NCI-H187 (cell line): ENCODE measurements at places on chromosomes 6 and 20.

DNA sequence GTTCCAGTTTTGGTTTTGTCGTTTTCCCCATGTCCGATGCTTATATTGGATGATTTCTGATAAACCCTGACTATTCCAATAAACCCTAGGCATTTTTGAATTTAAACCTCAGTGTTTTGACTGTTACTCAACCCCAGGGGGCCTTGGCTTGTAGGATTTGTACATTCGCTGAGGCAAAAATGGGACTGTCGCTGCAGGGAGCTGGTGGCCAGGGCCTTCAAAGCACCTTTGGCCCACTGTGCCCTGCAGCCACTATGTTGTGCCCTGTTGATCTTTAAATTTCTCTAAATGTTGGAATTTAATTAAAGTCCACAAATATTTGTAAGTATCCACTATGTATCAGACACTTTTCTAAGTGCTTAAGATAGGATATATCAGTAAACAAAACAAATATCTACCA lies 9.5 kb upstream of the NOL7 start:
- no peak for DNase-seq

- DNase-seq: no peak
Observed at GRCh38 chr6:167276772-167277533, 14.2 kb upstream of the UNC93A start.

GRCh38 chr20:32248043-32248442 lies 29.4 kb upstream of the KIF3B start:
- no peak for DNase-seq

GRCh38 chr6:113995634-113996033 lies 24.7 kb upstream of the HDAC2 start:
- DNase-seq: no peak

- no peak for DNase-seq
Observed at GRCh38 chr6:111700135-111700690, 94.5 kb upstream of the TRAF3IP2 start.

GRCh38 chr6:16543521-16543920 lies 217.7 kb downstream of the ATXN1 start:
- no peak for DNase-seq

DNA sequence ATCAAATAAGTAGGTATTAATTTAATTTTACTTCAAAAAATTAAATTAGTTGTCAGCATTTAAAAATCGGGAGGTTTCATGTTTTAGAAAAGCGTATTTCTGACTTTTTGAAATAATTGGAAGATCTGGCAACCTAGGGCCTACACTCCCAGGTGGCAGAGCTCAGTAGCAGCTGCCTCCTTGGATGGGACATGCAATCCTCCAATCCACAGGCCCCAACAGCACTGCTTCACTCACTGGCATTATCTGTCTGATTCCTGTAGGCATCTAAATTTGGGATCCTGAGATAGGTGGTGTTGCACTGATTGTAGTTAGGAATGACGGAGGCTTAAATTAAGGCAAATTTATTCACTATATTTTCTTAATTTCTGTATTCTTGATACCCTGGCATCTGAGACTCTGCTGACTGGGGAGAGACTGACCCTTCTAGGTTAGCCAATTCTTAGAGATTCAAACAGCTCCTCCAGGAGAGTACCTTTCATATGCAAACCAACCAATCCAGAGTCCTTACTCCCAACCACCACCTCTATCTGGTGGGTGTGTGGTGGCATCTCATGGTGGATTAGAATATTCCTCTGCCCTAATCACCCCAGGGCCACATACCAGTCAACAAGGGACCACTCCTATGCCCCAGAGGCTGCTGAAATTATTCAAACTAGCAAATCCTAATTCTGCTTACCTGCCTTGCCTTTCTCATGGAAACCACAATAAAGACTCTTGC lies 146.6 kb upstream of the GLP1R start:
- no peak for DNase-seq

- DNase-seq: no peak
Observed at GRCh38 chr6:66361886-66362285, 654.9 kb upstream of the EYS start.

DNA sequence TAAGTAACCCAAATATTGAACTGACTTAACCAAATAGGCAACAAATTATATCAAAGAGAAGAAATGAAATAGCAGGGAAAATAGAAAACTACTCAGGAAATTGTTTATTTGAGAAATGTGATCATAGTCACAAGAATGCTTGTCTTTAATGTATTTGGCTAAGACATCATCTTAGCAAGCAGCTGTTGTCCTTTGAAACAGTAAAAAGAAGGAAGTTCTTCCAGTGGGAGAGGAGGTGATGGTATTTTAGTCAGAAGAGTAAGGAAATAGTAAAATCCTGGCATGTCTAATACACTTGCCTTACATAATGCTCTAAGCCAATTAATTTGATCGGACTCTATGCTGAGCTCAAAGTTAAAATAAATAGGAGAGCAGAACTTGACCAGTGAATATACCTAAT lies 126.5 kb downstream of the EPM2A start:
- DNase-seq: no peak

DNA sequence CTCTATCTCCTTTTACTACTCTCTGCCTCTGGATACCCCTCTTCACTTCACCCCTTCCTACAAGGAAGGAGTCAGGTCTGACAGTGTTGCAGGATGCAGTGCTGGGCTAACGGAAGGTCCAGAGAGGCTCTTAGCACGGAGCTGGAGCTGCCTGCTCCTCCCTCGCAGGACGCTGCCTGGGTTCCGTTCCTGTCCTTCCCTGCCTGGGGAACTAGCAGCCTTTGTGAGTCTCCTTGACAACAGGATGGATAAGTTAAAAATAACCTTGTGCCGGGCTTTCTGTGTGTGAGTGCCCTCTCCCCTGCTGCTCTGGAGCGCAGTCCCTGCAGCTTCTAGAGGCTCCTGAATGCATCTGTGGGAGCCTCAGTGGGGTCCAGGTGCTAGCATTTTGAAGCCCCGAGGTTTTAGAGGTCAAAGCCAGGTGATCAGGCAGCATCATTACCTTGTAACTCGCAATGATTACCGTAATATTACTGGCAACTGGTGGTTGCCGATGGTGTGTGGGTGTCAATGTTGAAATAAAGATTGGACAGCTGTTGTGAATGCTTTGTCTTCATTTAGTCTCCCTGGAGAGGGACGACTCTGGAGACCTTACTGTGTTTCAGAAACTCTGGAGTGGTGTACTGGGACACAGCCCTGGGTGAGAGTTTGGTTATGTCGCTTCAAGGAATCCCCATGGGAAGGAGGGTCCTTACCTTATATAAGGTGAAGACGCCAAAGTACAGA lies 44.4 kb downstream of the CDS2 start:
- peak; percentile 83 for DNase-seq

DNA sequence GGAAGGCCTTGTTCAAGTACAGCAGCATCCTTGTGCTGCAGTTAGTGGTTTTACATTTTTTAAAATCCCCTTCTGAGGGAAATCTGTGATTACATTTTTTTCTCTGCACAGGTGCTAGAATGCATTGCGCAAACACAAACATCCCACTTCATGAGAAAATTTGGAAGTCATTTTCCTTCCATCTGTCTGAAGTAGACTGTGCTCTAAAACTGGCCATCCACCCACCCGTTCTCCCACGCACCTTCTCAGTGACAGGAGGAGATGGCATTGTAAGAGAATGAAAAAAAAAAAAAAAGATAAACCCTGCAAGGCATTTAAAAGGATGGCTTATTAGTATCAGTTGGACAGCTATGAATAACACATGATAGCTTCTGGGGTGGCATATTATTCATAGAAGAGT lies 65.0 kb downstream of the SOBP start:
- DNase-seq: no peak

DNA sequence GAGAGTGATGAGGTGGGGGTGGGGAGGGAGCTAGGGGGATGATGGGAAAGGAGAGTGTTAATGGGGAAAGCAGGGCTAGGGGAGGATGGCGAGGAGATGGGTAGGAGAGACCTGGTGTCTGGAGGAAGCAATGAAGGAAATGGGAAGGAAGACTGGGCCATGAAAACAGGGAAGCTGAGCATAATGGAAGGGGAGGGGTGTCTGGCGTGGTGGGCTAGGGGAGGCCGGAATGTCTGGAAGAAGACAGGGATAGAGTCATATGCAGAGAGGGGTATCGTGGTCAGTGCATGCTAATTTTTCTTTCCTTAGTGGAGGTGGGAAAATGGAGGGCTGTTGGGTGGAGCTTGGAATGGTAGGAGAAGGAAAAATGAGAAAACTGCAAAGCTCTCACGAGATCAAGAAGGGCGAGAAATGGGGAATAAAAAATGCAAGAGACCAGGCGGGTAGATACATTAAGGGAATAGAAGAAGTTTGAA lies 423 bp downstream of the KLHDC3 start:
- DNase-seq: no peak

GRCh38 chr20:732727-733126 lies 35.6 kb downstream of the SLC52A3 start:
- no peak for DNase-seq

GRCh38 chr6:154447954-154448353 lies 62.5 kb downstream of the CNKSR3 start:
- DNase-seq: no peak

DNA sequence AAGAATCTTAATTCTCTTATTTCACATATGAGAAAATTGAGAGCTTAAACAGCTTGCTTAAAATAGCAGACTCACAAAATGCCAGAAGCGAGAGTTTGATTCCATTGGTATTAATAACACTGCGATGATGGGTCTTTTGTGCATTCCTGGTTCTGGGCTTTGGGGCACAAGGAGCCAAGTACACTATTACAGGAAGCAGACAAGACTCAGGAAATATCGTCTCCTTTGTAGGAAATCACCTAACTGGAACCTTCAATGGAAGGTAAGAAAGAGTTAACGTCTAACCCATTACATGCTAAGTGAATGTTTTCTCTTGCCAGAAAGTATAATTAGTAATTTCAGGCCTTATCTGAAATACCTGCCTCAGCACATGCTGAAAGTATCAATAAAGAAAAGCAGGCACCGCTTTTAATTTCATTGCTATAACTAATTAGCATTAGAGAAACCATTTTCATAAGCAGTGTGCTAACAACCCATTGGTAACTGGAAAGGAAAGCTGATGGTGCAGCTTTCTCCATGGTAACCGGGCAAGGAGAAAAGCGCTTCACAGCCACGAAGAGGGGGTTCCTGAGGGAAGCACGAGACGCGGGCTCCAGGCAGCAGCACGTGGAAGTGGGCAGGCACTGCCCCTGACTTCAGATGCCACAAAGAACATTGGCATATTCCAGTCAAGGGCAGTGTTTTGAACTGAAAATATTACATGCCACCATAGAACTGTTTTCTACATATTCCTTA lies 206.7 kb upstream of the AGPAT4 start:
- DNase-seq: no peak

GRCh38 chr20:20251836-20252235 lies 116.1 kb upstream of the INSM1 start:
- DNase-seq: no peak

DNA sequence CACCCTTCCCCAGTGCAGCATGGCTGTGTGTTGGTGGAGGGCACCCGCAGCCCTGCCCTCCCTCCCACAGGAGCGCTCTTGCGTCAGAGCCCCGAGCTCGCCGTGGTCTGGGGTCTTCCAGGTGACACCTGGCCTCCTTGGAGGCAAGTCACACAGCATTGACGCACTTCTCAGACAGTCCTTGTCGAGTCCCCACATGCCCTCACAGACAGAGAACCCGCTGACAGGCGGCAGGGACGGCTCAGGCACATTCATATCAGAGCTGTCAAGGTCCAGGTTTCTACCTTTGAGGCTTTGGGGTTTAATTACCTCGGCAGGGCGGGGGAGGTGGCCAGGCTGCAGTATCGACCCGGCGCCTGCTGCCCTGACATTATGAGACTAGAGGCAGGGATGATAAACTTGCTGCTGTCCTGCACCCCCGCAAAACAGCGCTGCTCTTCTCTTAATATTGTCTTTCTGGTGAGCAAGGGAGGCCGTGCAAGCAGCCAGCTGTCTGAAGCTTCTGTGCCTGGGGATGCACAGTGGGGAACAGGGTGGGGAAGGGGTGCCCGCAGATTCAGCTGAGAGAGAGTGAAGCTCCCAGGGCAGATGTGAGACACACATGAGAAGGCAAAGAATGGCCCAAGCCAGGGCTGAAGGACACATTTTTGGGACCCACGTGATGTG lies 4.7 kb downstream of the NPEPL1 start:
- no peak for DNase-seq

- DNase-seq: no peak
Observed at GRCh38 chr6:107490566-107491137, 735 bp downstream of the SOBP start.

DNA sequence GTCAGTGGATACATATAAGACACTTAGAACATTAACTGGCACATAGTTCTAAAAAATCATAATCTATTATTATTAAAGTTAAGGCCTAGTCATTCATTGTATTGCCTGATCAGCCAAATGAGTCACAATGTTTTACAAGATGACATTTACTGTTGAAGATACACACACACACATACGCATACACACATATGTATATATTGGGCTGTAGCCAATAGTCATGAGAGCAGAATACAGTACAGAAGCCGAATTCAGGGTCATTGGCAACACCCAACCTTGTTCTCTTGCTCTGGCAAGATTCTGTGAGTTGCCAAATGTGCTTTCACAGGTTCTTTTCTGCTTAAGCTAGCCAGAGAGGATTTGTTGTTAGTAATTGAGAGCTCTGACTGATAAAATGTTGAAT lies 922.8 kb upstream of the MAP3K7 start:
- no peak for DNase-seq

DNA sequence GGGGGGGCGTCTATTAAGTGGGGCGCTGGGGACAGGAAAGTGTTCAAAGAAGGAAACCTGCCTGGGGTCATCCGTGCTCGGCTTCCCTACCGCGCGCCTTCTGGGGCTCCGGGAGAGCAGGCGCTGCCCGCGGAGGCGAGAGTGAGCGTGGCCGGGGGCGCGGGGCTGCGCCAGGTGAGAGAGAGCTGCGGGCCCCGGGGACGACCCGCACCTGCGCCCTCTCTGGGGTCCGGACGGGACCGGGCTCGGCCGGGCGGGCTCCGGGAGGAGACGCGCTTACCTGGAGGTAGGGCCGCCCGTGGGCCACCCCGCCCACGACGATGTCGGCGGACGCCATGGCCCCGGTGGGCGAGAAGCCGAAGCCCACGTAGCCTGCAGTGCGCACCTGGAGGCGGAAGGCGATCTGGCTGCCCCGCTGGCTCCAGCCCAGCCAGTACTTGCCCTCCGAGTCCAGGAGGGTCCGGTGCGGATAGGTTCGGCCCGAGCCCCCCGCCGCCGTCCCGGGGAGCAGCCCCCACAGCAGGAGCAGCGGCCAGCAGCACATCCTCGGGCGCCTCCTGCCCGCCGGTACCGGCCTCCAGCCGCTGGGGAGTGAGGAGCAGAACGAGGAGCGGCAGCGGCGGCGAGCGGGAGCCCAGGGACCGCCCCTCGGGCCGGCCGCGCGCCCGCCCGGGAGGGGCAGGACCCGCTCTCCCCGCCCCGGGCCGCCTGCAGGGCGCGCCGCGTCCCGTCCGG lies at the start of gene MOXD1:
Gene MOXD1, minus strand, starts transcription at position 593 of the 735 bp plus-strand sequence. Its CDS starts 49 bp downstream, at position 544.
- no peak for DNase-seq

- DNase-seq: no peak
Observed at GRCh38 chr6:92723390-92723931, 695.9 kb downstream of the EPHA7 start.
